ENCODE measurements at places on chromosomes 3 and 15.

GRCh38 chr15:91849749-91850161 lies 3.8 kb upstream of the SLCO3A1 start:
- DNase-seq = no peak

DNA sequence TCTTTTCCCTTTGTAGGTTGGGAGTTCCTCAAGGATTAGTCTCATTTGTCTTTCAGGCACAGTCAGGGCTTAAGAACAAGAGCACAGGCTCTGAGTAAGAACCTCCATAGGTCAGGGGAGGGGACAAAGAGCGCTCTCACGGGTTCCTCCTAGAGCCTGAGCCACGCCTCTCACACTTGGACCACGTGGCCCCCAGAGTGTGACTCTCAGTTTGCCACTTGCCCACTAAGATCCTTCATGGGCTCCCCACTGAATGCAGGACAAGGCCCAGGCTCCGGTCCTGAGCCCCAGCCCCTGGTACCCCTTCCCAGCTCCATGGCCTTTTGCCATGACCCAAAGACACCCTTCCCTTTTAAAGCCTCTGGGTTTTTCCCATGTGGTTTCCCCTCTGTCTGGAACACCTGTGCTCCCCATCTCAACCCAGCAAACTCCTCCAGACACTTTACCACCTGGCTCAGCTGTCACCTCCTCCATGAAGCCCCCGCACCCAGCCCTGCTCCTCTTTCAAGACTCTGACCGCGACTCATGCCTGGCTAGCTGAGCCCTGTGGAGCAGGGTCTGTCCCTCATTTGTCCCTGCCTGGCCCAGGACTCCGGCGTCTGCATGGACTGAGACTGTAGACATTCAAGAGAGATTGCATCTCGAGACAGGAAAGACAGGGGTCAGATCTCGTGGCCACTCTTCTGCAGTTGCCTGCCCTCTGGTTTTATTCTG lies 32.7 kb downstream of the IQSEC1 start:
- peak; percentile 27 for DNase-seq

- no peak for DNase-seq
Observed at GRCh38 chr3:52028572-52028971, 27.8 kb downstream of the DUSP7 start.

- no peak for DNase-seq
Observed at GRCh38 chr3:149473357-149474249, 894 bp upstream of the TM4SF4 start.

- DNase-seq = no peak
Observed at GRCh38 chr3:128241741-128242140, 88.5 kb downstream of the EEFSEC start.

DNA sequence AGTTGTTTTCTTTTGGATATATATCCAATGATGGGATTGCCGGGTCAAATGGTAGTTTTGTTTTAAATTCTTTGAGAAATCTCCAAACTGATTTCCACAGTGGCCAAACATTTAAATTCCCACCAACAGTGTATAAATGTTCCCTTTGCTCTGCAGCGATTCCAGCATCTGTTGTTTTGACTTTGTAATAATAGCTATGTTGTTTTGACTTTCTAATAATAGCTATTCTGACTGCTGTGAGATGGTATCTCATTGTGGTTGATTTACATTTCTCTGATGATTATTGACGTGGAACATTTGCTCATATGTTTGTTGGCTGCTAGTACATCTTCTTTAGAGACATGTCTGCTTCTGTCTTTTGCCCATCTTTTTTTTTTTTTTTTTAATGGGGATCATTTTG lies 332.2 kb upstream of the GBE1 start:
- DNase-seq = no peak

Data from CD4-positive, alpha-beta T cell treated with Interleukin-17A for 4 hours (primary cell).